NCI-H2171 (cell line): ENCODE measurements at places on chromosomes 5 and 9.

- DNase-seq, result no peak
Measured at GRCh38 chr5:125657936-125658335, 765.3 kb upstream of the GRAMD2B start.

DNA sequence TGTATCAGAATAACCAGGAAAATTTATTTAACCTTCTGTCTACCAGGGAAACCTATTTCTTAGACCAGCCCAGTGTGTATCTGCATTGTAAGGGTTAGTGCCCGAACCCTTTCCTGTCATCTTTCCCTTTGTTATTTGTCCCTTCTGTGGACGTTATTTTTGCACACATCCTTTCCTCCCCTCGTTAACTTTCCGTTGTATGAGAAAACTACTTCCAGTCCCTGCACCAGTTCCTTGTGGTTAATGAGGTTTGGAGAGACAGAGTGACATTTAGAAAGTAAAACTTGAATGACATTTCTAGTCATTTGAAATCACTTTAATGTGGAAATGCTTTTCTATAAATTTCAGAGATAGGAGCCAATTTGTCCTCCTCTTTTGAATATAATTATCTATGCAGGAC lies 4.3 kb upstream of the IFNB1 start:
- DNase-seq, result no peak

GRCh38 chr5:82702046-82702445 lies 375.1 kb downstream of the TMEM167A start:
- DNase-seq, result no peak

- DNase-seq, result no peak
Measured at GRCh38 chr5:142883025-142883424, 112.8 kb downstream of the ARHGAP26 start.

DNA sequence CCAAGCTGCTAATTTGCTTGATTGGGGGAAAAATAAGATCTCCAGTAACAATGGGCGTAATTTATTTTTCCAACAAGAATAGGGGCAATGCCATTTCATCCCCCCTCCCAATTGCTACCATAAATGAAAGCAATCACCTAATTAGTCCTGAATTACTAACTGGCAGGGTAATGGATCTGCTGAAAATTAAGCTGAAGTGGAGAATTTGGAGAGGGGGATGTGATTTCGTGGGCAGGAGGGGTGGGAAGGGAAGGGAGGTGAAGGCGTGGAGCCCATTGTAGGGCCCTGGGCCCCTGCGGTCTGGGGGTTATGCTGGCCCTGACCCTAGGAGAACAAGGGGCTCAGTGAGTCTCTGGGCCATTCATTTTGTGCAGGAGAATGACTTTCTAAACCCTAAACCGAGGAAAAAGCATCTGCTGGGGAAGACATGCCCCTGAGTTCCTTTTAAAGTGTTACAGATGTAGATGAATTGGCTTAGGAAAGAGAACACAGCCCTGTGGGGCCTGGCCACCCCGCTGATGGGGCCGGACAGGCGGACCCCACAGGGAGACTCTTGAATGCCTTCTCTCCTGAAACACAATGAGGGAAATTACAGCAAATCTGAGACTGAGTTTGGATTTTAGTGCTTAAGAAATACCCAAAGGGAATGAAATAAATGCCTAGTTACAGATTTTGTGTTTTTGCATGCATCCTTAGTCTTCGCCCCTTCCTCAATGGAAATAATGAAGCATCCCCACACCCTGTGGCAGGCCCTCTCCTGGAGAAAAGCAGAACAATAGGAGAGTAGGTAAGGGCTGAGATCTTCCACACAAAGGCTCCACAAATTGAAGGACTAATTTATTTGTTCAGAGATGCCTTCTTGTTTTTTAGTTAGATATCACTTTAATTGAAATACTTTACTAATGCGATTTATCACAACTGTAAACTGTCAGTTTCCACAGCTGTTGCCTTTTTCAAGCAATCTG lies 143.2 kb downstream of the PSAT1 start:
- no peak for DNase-seq

- no peak for DNase-seq
Measured at GRCh38 chr5:172897481-172898217, 61.6 kb upstream of the RPL26L1 start.

DNA sequence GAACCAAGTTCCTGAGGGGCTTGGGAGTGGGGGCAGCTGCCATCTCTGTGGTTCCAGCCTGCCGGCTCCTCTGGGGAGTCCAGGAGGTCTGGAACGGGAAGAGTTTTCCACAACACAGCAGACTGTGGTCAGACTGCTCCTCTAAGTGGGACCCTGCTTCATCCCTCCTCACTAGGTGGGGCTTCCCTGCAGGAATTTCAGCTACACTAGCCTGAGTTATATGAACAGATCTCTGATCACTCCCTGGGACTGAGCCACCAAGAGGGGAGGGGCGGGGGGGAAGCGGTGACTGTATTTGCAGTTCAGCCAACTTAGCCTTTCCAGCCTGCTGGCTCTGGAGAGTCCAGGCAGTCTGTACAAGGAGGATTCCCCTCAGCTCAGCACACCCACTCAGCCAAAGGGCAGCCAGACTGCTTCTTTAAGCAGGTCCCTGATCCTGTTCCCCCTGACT lies 19.4 kb downstream of the DTWD2 start:
- no peak for DNase-seq

- no peak for DNase-seq
Measured at GRCh38 chr5:179421144-179421901, 76.1 kb upstream of the ADAMTS2 start.

- DNase-seq, result no peak
Measured at GRCh38 chr5:55763746-55764420, 26.0 kb downstream of the DDX4 start.

GRCh38 chr5:5266297-5266696 lies 126.2 kb downstream of the ADAMTS16 start:
- no peak for DNase-seq

GRCh38 chr5:62299101-62299500 lies 6.9 kb upstream of the KIF2A start:
- DNase-seq, result no peak

DNA sequence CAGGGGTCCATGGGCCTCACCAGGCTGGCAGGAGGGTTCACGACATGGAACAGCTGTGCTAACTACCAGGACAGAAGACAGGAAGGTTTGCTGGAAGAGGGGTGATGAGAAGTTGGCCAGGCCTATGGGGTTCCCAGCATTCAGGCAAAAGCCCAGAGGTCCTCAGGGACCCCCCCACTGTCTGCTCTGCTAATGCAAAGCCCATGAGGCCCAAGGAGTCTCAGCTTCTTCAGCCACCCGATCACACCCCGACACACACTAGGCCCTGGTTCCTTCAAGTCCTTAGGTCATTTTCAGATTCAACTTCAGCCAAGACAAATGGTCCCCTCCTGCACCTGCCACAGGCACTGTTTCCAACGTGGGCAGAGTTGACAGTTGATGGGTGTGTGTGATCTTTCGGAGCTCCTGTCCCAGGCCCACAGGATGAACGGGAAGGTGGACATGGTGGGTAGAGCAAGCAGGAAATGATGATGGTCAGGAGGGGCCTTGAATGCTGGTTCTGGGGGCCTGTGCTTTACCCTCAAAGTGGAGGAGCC lies 20.4 kb downstream of the ADAMTS2 start:
- no peak for DNase-seq

DNA sequence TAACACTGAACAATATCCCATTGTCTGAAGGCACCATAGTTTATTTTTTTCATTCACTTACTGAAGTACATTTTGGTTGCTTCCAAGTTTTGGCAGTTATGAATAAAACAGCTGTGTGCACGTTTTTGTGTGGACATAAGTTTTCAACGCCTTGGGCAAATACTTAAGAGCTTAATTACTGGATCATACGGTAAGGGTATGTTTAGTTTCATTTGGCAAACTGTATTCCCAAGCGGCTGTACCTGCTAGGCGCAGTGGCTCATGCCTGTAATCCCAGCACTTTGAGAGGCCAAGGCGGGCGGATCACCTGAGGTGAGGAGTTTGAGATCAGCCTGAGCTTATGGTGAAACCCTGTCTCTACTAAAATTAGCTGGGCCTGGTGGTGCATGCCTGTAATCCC lies 63.7 kb upstream of the FAM120A start:
- DNase-seq, result no peak

DNA sequence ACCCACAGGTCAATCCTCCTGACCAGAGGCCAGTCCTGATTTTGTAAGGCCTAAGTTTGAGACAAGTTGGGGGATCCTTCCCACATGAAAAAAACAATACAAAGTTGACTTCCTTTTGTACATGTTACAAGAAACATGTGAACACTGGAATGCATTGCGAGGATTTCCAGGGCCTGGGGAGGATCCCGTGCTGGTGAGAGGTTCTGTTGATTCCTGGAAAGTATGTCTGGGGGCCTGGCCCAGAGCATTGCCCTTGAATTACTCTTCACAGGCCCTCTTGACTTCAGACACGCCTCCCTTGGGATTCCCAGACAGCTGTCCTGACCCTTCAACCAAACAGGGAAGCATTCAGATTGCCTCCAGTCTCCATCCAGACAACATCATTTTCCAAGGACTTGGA lies 234.2 kb upstream of the IRX2 start:
- no peak for DNase-seq

GRCh38 chr5:133746834-133747233 lies 134.5 kb upstream of the FSTL4 start:
- DNase-seq, result no peak

DNA sequence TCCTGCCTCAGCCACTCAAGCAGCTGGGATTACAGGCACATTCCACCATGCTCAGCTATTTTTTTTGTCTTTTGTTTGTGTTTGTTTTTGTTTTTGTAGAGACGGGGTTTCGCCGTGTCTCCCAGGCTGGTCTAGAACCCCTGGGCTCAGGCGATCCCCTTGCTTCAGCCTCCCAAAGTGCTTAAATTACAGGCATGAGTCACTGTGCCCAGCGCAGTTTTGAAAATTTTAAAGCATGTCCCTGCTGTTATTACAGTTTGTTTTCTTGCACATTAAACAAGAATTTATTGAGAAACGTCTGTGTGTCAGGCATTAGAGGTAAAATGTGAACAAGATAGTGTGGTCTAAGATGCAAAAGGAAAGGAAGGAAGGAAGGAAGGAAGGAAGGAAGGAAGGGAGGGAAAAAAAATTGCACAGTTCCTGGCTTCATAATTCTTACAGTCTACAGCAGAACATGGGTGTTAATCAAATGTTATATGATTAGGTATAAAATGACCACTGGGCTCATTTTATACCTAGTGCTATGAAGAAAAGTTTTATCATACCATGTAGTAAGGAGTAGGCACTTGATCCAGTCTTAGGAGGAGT lies 205.4 kb downstream of the SNX18 start:
- DNase-seq, result no peak

DNA sequence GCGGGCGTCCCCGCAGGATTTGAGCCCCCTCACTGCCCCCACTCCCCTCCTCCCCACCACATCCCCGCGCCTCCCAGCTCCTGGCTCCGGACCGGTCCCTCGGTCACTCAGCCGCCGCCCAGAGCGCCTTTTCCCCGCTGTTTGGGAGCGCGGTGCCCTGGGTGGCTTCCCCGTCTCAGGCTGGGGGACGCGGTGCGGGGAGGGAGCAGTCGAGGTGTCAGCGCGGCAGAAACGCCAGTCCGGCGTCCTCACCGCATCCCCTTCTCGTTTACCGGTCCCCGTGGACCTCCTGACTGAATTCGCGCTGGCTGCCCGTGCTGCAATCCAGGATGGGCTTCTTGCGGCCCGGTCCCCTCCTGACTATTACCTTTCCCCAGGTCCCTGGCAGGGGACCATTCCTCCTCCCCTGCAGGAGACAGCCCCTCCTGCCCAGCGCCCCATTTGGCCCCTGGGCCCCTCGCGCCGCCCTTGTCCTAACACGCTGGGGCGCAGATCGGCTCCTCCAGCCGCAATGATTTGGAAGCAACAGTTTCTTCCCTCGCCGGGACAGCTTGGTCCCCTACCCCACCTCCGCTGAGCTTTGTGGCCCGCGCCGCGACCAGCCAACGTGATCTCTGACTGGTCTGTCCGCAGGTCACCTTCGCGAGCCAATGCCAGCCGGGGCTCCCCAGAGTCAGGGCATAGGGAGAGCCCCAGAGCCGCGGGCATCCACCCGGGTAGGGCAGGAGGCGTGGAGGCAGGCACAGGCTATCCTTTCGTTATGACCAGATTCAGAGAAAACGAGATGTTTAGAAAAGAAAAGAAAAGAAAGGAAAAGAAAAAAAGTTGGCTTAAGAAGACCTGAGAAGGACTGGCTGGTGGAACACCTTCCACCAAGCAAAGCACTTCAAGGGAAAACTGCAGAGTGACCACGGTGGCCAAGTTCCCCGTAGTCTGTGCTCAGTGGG lies 1.2 kb downstream of the ANKRD33B start:
- no peak for DNase-seq

DNA sequence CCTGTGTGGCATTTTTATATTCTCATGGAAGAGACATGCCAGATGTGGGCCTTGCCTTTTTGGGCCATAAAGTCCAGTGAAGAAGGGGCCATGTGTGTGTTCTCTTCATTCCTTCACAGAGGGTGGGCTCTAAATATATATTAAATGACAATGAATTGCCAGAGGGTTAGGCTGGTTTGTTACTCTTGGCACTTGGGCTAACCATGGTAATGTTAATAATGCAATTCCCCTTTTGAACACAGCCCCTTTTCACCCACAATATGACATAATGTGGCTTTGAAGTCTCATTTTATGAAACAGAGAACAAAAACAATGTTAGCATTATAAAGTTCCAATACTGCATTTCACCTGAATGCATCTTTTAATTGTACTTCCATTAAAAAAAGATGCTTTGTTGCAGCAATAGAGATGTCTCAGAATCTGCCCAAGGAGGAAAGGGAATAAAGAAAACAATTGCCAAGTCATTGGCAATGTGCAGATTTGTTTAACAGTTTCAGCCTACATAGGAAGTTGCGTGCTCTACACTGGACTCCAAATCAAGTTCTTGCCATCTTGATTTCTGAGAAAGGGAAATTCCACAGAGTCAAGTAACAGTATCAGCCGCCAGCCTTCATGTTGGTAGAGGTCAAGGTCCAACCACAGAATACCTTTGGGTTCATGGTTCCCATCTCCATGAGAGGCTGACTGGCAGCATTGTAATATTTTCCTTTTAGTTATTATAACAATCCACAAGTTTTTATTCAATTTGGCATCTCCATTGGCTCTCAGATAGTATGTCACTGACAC lies 141.9 kb downstream of the SLC12A2 start:
- DNase-seq, result no peak

GRCh38 chr9:119761812-119762211 lies 392.6 kb upstream of the BRINP1 start:
- DNase-seq, result no peak

GRCh38 chr5:18305288-18305924 lies 671.1 kb downstream of the TAF11L14 start:
- DNase-seq, result peak; percentile 49

- no peak for DNase-seq
Measured at GRCh38 chr5:94274707-94275106, 343.7 kb downstream of the KIAA0825 start.

- DNase-seq, result peak; percentile 17
Measured at GRCh38 chr5:143316844-143317631, 86.4 kb downstream of the NR3C1 start.
